Frontal cortex (tissue), 4 donors: ENCODE measurements at places on chromosomes 4 and X. TPM values are rescaled to one million over a fixed set of nuclear protein-coding genes. Genes with fewer than 3 reads are reported as not detected.

The CT45A3 gene
- total RNA-seq: not detected

DNA sequence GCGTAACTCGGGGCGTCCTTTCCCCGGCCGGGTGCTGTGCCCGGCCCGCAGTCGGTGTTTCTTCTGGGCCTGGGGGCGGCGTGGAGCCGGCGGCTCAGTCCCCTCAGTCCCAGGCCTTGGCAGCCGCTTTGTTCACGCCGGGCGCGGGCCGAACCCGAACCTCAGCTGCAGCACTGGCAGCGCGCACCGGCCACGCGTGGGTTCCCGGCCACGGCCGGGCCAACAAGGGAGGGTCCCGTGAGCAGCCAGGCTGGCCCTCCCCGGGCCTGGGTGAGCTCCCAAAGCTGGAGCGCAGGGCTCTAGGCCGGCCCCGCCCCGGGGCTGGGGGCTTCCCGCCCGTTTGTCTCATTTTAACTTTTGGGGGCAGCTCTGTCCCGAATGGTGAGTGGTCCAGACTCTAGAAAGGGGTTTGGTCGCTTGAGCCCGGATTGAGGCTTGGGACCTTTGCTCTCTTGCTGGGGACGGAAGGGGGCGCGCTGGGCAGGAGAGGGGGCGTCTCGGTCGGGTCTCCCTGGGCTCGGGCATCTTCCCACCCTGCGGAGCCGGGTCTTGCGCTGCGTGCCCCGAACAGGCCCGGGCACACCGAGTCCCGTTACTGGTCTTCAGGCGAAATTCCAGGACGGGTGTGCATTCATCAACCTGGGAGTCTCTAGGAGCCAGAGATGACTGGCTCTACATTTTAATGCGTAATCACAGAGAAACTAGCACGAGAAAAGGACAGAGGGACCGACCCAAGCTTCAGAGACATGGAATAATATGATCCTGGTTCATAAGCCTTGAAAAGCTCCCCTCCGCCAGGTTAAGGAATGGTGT lies 177.1 kb downstream of the CBR4 start:
- peak; percentile 22 for DNase-seq

GRCh38 chr4:140130677-140131076 lies 23.3 kb downstream of the MAML3 start:
- no peak for DNase-seq

The F8A3 gene
- total RNA-seq: 1.2 TPM

DNA sequence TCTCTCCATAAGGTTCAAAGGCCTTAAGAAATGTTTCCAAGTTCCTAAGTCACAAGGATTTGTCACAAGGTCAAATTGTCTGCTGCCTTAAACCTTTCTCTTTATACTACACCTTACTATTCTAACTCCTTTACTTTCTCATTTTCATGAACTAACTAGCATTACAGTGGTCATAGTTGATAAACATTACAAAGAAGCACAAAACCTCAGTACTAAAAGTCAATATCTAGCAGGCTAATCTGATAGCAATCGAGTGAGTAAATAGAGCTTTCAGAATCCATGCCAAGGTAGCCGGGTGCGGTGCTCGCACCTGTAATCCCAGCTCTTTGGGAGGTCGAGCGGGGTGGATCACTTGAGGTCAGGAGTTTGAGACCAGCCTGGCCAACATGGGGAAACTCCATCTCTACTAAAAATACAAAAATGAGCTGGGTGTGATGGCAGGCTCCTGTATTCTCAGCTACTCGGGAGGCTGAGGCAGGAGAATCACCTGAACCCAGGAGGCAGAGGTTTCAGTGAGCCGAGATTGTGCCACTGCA lies 510.0 kb downstream of the GBA3 start:
- DNase-seq: no peak

The SUPT20HL2 gene
- not detected for total RNA-seq

DNA sequence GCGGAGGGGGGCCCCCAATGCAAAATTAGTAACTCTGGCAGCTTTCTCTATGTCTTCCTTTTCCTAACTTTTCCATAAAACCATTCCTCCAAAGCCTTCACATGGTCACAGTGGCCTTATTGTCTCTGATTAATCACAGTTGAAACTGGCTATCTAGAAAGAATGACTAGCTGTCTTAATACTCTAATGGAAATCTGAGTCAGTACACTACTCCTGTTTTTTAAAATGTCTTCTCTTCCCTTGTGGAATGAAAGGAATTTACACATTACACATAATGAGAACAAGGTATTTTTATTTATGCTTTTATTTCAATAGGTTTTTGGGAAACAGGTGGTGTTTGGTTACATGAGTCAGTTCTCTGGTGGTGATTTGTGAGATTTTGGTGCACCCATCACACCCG lies 66.3 kb upstream of the PUDP start:
- no peak for DNase-seq

DNA sequence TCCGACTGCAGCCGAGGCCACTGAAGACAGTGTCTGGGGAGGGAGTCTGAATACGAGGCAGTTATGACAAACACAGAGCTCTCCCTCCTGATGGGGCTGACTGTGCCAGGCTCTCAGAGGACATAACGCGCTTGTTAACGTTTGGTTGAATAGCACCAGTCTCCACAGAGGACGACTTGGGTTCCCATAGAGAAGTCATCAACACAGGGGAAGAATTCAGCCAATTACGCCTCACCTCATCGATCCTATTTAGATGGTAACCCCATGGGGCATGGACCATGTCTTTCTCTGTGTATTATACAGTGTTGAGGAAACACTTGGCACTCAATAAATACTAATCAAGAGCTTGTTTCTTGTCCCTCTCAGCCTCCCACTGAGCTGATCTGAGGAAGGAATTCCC lies 642.6 kb upstream of the LCORL start:
- no peak for DNase-seq
